ENCODE measurements at places on chromosomes 6 and 20.

GRCh38 chr6:136962661-136963060, 40.6 kb downstream of the SLC35D3 start:
- peak; percentile 87 for DNase-seq

DNA sequence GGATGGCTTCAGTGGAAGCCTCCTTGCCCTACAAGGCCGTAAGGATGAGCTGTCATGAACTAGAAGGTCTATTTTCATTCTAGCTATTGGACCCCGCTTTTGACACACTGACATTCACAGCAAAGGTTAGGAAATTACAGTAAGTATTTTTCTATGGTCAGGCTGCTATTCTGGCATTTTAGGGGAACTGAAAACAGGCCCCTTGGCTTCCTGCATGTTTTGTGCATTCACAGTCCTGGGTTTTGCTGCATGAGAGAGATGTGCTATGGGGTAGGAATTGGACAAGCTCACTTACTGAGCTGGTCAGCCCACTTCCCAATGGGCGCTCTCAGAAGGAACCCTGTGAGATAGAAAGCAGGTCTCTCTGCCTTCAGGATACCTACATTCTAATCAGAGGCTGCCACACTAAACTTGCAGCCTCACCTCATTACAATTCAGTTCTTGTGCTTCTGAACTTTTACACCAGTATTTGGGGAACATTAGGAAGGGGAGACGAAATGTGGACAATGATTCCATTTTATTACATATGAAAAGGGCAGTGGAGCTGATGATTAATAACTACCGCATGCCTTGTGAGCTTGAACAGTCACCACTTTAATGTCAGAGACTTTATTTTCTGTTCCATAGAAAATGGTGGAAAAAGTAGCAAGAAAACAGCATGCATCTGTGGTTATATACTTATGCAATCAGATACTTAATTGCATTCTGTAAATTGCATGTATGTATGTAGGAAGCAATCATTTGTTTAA, 86.6 kb upstream of the TAB2 start:
- DNase-seq: no peak

DNA sequence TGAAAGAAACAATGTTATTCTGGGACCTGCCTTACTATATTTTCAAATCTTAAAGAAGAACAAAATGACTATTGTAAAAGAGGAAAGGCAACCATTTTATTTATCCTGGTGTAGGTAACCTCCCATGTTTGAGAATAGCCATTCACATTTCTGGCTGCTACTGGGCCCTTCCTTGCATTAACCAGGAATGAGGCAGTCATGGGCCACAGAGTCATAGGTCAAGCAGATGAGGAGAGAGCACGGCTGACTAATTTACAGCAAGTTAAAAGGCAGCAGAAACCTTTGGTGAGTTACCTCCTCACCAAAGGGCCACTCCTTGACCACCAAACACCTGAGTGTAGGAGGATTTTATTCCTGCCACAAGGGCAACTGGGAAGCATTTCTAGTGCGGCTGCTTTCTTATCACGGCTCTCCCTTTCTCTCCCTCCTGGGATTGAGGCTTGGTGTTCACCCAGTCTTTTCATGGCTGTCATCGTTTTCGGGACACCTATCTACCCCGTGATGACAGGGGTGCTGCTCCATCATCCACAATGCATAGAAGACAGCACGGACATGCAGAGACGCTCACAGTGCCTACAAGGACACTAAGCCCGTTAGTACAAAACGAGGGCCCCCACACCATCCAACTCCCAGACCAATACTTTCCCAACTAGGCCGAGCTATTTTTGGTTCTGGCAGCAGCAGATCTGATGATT, 4.4 kb upstream of the LAMA4 start:
- no peak for DNase-seq

DNA sequence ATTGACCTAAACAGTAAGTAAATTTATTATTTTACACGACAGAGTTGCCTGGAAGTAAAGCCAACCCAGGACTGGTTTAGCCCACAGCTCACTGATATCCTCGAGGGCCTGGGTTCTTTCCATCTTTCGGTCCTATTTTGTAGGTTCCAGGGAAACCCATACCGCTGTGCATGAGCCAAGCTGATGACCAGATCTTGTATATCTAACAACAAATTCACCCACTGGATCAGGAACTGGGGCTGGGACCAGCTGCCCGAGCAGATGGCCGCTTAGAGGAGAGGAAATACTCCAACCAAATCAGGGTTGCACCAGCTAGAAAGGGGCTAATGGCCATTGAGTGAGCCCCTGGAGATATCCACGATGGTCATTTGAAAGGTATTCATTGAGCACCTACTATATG, 139.2 kb downstream of the BACH2 start:
- no peak for DNase-seq

DNA sequence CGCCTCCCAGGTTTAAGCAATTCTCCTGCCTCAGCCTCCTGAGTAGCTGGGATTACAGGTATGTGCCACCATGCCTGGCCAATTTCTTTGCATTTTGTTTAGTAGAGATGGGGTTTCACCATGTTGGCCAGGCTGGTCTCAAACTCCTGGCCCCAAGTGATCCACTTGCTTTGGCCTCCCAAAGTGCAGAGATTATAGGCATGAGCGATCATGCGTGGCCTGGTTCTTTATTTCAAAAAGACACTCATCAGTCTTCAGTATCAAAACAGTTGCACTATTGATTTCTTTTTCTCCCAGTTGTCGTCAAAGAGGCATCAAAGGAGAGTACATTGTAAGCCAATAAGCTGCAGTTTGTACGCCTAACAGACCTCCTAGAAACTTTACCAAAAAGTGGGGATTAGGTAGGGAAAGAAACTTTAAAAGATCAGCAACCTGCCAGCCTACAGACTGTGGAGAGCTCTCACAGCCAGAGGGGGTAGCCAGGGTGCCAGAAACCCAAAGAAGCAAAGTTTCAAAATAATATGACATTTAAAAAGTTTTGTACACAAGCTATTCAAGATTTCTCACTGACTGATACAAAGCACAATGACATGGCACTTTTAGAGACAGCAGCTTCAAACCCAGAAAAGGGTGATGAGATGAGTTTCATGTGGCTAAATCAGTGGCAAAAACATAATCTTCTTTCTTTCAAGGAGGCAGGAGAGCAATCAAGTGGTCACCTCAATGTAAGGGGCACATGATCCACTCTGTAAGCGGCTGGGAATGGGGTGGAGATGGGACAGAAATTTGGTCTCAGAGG, 83.0 kb upstream of the RALY start:
- DNase-seq: peak; percentile 2

GRCh38 chr6:31952890-31953289, 5.9 kb downstream of the NELFE start:
- no peak for DNase-seq

- no peak for DNase-seq
These were observed 114.6 kb downstream of the RCAN2 start for GRCh38 chr6:46376562-46377061.

DNA sequence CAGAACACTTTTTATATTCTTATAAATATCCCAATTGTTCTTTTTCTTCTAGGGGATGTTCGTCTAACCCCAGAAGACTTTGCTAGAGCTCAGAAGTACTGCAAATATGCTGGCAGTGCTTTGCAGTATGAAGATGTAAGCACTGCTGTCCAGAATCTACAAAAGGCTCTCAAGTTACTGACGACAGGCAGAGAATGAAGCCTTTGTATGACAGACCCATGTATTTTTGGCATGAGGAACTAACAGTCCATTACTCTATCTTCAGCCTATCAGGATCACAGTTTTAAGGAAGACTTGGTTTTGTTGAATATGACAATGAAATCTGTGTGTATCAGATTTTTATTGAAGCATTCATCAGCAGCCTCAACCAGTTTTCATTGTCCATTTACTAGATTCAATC, 71.4 kb downstream of the VTA1 start:
- DNase-seq: no peak

GRCh38 chr20:34970193-34970840, 14.6 kb downstream of the MYH7B start:
- no peak for DNase-seq

- DNase-seq: no peak
These were observed 18.7 kb downstream of the BPHL start for GRCh38 chr6:3137057-3137777.

DNA sequence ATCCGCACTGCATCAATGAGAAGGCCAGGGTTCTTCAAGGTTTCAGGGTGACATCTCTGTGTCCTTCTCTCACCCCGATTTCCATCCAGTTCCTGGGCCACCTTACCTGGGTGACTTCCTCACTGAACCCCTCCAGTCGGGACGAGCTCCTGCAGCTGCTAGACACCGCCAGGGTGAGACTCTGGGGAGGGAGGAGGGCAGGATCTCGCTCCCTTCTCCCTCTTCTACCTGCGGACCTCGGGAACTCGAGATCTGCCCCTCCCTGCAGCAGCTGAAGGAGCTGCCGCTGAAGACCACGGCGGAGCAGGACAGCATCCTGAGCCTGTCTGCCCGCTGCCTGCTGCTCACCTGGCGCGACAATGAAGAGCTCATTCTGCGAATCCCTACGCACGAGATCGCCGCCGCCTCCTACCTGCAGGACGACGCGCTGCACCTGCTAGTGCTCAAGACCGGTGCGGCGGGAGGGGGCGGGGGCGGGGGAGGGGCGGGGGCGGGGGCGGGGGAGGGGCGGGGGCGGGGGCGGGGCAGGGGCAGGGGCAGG, 7.5 kb downstream of the CCM2L start:
- peak; percentile 92 for DNase-seq

- DNase-seq: no peak
These were observed 4.7 kb downstream of the CDKAL1 start for GRCh38 chr6:20538907-20539306.

DNA sequence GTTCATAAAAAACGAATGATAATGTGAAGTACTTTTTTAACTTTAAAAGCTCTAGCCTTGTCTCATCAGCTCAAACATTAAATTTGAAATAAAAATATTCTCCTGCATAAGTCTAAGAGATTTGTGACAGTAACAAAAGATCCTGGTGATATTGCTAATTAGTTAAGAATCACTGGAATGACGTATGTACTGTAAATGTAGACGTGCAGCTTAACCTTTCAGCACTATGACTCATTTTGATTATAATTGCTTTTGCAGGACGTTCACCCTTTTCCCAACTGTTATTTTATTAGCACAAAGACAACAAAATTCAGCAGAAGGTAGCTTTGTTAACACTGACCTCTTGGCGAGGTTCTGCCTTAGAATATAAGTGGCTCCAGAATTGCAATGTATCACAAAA, 68.6 kb downstream of the TENT5A start:
- no peak for DNase-seq

GRCh38 chr6:12608874-12609273, 107.7 kb upstream of the PHACTR1 start:
- DNase-seq: no peak

DNA sequence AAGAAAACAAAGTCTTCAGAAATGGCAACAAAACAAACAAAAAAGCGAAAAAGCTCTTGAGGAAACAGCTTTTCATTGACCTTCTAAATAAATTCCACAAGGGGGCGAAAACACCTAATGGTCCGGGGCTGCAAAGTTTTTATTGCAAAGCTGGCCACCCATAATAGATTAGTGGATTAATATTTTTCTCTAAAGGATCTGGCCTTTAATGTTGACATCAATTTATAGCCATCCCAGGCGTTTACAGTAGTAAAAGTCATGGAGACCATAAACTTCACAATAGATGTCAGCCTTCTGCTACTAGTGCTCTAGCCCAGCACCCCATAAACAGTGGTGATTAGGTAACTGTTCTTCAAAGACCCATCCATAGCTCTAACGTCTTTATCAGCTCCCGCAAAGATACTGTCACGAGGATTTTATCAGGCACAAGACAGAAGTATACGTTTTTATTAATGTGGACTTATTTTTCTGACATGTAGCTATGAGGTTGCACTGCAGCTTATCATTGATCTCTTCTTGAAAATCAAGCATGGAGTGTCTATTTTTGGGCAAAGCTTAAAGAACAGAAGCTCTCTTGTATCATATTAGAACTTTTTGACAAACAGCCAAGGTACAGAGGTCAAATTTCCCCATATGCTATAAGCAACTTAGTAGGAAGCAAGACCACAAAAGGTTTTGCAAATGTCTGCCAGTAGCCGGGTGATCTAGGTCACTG, 4.7 kb downstream of the CITED2 start:
- DNase-seq: peak; percentile 69

DNA sequence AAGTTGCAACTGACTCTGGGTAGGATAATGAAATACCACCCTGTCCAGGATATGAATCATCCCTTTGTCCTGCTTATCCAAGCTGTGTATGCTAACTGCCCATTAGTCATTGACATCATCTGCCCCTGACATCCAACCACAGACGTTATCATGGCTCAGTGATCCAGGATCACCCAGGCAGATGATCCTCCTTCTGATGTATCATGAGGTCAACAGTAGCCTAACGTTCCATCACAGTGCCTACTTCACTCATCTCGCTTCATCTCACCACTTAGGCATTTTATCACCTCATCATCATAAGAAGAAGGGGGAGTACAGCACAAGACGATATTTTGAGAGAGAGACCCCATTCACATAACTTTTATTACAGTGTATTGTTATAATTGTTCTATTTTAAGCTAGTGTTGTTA, 13.4 kb upstream of the BTN3A2 start:
- DNase-seq: no peak

DNA sequence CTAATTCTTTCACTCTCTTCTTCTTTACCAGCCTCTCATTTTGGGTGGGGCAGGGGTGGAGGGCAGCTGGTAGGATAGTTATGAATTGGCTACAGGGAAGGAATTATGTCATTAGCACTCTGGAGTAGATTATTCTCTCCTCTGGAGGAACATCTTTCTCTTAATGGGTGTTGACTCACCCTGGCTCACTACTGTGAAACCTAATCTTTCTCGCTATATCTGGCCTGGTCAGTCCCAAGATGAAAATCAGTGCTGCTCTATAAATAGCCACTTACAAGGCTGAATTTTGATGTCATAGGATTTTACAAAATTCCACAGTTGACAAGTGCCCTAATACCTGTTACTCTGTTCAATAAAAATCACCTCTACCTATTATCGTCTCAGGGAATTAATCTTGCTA, 151.3 kb downstream of the COL9A1 start:
- no peak for DNase-seq

DNA sequence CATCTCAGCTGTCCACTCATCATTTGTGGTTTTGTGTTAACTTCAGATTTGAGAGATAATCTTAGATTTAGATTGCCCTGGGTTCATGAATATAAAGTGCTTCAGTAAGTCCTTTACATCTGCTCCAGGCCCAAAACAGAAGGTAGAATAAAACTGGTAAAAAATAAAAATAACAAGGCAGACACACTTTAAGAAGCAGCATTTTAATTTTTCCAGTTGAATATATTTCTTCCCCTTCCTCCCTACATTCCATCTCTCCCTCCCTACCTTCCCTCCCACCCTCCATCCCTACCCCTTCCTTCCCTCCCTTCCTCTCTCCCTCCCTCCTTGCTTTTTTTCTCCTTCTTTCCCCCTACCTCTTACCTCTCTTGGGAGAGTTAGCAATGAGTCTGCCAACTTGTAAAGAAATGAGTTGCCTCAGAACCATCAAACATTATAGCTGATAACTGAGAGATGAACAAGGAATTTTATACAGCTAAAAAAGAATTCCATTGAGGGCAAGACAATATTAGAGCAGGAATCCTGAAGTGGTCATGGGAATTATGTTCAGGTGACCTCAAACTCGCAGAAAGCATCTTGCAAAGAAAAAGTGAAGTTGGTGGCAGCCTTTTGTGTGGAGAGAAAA, 145.0 kb upstream of the SOX4 start:
- DNase-seq: no peak

GRCh38 chr6:24329451-24329850, 28.4 kb downstream of the DCDC2 start:
- no peak for DNase-seq

- DNase-seq: no peak
These were observed 12.7 kb downstream of the FNDC1 start for GRCh38 chr6:159181914-159182313.

- DNase-seq: no peak
These were observed 38.9 kb downstream of the ORC3 start for GRCh38 chr6:87628881-87629280.
